ENCODE measurements at places on chromosomes 3 and 15.

DNA sequence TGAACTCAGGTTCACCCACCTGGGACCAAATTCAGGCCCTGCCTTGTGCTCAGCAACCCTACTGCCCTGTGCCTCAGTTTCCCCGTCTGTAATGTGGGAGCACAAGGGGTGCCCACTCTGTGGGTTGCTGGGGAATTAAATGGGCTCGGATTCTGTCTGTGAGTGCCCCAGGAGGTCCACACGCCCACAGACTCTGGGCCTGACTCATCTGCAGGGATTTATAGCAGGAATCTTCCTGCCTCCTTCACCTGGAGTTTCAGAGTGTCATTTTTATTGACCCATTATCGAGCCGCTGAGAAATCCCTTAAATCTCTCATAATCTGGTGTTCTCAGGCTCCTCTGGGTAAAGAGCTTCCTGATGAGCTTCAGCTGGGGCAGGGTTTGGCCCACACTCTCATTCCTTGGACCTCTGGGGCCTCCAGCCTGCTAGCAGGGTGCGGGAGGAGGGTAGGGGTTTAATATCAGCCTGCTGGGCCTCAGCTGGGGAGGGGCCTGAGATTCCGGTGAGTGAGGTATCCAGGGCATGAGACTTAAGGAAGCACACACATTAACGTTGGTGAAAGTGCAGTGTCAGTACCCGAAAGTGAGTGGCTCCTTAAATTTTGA lies 16.4 kb downstream of the C3orf18 start:
- no peak for DNase-seq

GRCh38 chr15:83458381-83458780 lies 11.2 kb downstream of the SH3GL3 start:
- no peak for DNase-seq

DNA sequence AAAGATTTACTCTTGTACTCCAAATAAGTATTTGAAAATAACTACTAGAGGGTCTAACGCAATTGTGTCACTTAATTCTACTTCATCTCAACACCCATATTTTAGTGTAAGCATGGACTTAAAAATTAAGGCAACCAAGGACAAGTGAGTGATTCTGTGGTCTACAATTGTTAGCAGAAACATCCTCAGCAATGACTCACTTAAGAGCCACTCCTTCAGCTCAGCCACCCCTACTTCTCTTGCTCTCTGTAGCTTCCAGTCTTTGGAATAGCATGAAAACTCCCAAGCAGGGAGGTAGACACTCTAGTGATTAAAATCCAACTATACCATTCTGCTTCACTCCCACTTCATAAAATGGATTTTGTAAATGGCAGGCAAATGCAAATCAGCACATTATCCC lies 116.0 kb upstream of the LRRN1 start:
- DNase-seq = no peak

GRCh38 chr3:40930131-40930538 lies 269.2 kb upstream of the CTNNB1 start:
- no peak for DNase-seq

DNA sequence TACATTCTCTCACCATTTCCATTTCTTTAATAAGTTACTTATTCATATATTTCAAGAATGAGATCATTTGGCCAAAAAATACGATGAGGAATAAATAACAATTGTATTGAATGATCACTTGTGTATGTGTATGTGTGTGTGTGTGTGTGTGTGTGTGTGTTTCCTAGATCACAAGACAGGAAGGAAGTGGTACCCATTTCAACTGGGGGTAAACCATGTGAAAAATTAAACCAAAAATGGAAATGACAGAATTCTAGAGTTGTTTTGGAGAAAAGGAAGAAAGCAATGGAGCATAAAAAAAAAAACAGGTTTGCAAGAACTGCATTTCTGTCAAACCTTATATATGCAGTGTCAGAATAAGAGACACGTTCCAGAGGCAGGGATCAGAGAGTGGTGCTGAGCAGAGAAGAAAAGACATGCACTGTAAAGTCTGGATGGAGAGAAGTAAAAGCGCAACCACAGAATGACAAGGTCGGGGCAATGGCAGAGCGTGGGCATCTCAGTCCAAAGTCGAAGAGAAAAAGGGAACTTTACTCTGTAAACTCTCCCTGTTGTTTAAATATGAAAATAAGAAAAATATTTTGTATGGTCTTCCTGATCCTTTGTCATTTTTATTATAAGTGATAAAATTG lies 75.5 kb downstream of the PEX5L start:
- no peak for DNase-seq

DNA sequence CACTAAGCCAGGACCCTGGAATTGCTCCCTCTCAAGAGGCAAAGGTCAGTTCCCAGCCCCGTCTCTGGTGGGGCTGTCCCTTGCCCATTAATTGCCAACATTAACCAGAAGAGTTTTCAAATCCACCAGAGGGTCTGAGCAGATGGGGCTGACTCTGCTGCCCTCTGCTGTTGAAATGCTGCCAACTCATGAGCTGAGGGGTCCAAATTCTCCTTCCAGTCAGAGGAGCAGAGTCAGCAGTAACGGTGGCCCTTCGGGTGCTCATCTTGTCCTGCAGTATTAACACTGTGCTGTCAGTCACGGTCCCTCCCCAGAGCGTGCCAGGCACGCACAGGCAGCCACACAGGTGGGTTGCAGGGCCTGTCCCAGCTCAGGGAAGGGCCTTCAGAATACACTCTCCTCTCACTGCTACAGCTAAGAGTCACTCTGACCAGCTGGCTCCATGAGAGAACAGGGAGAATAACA lies 10.7 kb upstream of the SPTBN5 start:
- peak; percentile 56 for DNase-seq

DNA sequence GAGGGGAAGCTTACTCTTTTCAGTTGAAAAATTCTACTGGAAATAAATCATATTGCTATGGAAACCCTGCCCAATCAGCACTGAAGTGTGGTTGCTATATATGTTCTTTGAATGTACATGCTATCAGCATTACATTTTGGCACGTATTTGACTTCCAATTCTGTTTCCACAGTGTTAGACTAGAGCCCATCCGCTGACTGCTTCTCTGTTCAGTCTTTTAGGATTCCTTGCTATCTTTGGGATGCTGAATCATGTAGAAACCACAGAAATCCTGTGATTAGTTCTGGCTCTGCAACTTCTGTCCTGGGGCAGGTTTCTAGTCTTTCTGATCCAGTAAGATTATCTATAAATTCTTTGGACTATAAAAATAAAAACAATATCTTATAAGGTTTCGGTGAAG lies 128.2 kb upstream of the SLC7A14 start:
- no peak for DNase-seq

GRCh38 chr3:160183345-160184076 lies 41.7 kb upstream of the C3orf80 start:
- no peak for DNase-seq

DNA sequence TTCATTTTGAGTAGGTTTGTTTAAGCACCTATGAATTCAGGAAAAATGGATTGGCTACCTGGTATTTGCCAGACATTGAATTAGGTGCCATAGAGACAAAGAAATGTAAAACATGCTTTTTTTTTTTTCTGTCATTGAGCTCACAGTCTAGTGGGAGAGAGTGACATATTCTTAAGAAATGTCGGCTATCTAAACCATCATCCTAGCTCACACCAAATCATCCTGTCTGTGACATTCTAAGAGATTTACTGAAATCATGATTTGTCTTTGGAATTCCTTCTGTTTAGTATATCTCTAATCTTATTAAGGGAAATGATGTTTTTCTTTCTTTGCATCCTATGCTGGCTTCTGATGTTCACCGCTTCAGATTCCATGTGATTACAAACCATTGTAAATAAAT lies 59.5 kb upstream of the STXBP5L start:
- no peak for DNase-seq

GRCh38 chr3:149650828-149651227 lies 7.0 kb downstream of the WWTR1 start:
- no peak for DNase-seq

- DNase-seq = no peak
Measured at GRCh38 chr15:101536875-101537405, 47.4 kb upstream of the PCSK6 start.

DNA sequence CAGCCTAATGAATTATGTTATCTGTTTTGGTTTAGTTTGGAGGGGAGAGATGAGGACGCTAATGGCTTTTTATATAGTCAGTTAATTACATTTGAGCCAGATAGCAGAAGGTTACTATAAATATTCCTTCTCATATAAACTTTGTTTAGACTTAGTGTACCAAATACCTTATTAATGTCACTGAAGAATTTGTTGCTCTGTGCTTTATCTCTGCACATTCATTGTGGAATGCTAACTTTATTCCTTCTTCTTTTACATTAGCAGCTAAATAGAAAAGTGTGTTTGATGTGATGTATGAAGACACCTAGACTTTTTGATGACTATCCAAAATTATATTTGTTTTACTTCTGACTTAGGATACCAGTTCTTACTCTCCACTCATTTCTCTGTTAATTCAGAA lies 105.2 kb downstream of the EPHA3 start:
- no peak for DNase-seq

DNA sequence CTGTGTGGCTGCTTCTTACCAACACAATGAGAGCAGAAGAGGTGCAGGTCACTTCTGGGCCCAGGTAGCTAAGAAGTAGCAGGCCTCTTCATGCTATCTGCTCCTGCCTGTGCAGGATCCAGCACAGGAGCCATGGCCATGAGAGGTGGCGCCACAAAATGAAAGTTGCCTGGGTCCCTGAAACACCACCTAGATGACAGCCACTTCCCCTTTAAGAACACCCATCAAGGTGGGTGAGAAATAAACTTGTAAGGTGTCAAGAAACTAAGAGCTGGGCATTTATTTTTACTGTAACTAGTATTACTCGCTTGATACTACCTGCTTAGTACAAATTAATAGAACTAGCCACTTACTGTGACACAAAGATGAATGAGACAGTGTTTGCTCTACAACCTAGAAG lies 484.6 kb upstream of the TBL1XR1 start:
- no peak for DNase-seq

- no peak for DNase-seq
Measured at GRCh38 chr3:133662278-133662651, 524 bp upstream of the TOPBP1 start.

GRCh38 chr3:53236112-53236841 lies 19.5 kb downstream of the TKT start:
- no peak for DNase-seq

DNA sequence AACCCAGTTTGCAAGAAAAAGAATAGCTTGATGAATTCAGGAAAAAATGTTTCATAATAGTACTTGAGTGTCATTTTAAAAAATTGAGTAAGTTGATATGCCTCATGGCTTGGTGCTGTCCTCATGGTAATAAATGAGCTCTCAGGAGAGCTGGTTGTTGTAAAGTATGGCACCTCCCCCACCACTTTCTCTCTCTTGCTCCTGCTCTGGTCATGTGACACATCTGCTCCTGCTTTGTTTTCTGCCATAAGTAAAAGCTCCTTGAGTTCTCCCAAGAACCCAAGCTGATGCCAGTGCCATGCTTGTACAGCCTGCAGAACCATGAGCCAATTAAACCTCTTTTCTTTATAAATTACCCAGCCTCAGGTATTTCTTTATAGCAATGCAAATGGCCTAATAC lies 108.8 kb upstream of the CRBN start:
- no peak for DNase-seq

DNA sequence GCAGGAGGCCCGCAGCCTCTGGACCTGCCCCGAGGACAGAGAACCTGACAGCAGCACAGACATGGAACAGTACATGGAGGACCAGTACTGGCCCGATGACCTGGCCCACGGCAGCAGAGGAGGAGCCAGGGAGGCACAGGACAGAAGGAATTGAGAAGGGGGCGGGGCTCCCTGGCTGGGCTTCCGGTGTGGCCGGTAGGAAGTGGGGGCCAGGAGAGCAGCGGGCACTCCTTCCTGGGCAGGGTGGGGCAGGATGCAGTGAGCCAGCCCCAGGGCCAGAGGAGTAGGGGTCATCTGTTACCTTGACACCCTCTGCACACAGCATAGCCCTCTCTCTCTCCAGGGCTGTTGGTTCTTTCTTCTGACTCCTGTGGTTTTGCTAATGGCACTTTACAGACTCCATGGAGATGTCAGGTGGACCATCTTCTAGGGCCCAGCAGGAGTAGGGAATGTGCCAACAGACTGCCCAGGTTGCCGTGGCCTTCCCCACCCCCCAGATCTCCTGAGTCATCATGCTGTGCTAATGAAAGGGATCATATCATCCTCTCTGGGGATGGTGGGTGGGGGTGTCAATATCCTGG lies 8.6 kb upstream of the ISG20 start:
- no peak for DNase-seq

GRCh38 chr3:171039674-171040073 lies 13.2 kb upstream of the SLC2A2 start:
- no peak for DNase-seq

DNA sequence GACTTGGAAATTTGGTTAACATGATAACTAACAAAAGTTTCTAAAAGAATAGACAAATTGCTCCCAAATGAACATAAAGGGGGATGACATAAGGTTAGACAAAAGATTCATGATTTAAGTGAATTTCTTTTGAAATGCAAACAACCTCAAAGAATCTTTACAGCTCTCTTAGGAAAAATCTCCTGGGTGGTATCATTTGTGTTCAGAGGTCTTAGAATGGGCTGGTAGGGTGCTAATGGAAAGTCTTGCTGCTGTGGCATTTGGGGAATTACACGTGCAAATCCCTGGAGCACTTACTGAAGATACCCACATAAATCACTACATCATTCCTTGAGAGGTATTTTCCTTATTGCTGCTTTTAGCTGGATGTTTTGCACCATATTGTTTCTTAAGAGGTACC lies 14.4 kb upstream of the ROBO2 start:
- no peak for DNase-seq

- DNase-seq = no peak
Measured at GRCh38 chr15:74978503-74978902, 16.9 kb upstream of the SCAMP5 start.

DNA sequence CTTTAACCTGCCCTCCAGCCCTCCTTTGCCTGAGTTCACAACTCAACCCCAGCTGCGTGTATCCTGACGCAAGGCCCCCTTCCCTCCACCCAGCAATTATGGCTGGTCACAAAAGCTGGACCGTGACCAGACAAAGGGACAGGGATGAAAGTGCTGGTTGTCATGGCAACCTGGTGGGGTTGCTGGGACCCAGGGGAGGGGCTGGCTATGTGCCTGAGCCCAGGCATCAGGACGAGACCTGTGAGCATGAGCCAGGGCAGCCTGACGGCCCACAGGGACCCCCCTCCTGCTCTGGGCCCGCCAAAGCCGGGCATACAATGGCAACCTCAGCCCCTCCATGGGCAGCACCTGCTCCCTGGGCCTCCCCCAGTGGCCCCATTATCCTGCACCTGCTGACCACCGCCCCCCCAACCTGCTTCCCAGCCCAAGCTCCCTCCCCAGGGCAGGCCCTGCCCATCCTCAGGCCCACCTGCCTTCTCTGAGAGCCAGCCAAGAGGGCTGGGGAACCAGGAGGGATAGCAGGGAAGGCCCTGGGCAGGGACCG lies 4.5 kb upstream of the DNAH1 start:
- DNase-seq = no peak

DNA sequence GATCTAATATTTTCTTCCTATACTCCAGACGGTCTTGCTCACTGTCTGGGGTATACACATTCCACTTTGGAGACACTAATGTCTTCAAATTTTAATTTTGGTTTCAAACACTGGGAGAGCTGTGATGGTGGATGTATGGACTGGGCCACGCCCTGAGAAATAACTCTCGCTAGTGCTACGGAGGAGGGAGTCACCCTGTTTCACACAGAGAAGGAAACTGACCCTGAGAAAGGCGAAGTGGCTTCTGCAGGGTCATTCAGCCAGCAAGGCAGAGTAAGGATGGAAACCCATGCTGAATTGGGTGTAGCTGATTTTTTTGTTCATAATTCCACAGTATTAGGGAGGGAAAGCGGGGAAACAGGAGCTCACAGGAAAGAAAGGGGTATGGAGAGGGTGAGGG lies 8.6 kb upstream of the SKIC8 start:
- no peak for DNase-seq

- no peak for DNase-seq
Measured at GRCh38 chr3:14506626-14507304, 33.4 kb downstream of the GRIP2 start.

GRCh38 chr3:190150681-190151080 lies 30.0 kb upstream of the P3H2 start:
- no peak for DNase-seq

Measured in stimulated activated CD4-positive, alpha-beta T cell treated with anti-CD3 and anti-CD28 coated beads, TNF-alpha, amount 100 ng/mL, for 1 hour (primary cell).